ENCODE measurements at places on chromosomes 6 and 20.

- DNase-seq = peak; percentile 45
These were observed 592 bp downstream of the CUTA start for GRCh38 chr6:33417128-33417902.

GRCh38 chr20:2261046-2261485, 34.7 kb upstream of the TGM3 start:
- no peak for DNase-seq

GRCh38 chr6:33845031-33845745, 41.4 kb upstream of the MLN start:
- no peak for DNase-seq

DNA sequence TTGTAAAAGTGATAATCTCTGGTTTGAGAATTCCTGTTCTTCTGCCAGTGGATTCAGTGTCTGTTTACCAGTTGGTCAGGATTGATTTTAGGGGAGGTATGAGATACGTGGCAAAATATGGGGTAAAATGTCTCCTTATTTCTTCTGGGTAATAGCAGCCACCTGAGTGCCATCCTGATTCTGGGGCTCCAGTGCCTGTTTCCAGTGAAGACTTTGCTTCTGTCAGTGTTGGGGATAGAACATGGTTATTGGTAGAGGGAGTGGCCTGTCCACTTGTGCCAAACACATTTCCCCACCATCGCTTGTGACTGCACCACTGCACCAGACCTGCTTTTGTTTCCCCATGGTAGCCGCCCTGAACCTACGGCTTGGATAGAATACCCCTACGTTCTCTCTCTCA, 15.7 kb downstream of the PANK2 start:
- no peak for DNase-seq

DNA sequence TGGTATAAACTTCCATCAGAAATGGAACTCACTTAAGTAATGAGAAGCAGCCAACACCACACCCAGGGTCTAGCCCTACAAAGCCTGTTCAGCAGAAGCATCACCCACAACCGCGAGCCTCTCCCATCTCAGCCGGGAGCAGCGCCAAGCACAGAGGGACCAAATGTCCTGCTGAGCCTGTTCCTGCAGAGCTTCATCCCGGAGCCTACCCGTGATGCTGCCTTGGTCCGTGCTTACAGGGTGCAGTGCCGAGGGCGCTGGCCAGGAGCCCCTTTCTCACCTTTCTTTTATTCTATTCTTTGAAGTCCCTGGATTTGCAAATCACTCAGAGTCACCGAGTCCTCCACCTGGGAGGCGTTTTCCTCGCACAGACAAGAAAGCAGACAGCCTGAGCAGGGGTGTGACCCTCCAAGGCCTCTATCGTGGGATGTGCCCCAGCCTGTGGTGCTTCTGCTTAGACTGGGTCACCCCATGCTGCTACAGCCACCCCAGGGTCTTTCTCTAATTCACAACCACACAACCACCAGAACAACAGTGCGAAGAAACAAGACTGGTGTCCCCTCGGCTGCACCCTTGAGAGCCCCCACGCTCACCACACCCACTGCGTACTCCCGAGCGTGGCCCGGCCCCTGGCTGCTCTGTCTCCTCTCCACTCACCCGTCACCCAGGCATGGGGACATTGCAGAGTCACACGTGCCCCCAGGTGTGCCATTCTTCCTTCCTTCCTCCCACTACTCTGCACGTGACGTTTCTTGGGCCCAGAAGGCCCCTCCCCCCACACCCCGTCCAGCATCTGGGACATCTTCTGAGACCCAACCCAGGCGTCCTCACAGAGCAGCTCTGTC, 92.2 kb upstream of the MPC1 start:
- no peak for DNase-seq

DNA sequence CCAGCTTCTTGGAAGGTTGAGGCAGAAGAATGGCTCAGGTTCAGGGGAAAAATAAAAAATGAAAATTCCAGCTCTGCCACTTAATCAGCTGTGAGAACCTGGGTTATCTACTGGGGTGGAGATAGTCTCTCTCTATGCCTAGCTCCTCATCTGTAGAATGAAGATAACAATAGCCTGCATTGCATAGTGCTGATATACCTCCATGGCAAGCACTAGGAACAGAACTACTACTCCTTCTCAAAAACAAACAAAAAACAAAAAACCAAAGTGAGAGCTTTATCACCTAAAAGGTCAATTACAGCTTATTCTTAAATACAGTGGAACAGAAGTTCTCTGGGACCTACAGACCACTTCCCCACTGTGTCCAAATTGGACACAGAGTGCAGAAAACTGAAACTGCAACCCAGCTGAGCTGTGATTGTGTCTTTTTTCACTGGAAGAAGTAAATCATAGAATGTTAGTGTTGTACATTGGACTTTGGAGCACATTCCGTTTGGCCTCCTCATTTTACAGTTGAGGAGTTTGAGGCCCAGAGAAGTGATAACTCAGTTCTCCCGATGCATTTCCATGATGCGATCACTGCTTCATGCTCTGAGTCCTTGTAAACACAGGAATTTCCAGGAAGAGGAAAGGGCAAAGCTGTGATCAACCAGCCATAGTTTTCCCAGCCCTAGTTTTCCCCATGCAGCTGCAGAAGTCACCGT, 23.3 kb downstream of the MTFR2 start:
- no peak for DNase-seq

DNA sequence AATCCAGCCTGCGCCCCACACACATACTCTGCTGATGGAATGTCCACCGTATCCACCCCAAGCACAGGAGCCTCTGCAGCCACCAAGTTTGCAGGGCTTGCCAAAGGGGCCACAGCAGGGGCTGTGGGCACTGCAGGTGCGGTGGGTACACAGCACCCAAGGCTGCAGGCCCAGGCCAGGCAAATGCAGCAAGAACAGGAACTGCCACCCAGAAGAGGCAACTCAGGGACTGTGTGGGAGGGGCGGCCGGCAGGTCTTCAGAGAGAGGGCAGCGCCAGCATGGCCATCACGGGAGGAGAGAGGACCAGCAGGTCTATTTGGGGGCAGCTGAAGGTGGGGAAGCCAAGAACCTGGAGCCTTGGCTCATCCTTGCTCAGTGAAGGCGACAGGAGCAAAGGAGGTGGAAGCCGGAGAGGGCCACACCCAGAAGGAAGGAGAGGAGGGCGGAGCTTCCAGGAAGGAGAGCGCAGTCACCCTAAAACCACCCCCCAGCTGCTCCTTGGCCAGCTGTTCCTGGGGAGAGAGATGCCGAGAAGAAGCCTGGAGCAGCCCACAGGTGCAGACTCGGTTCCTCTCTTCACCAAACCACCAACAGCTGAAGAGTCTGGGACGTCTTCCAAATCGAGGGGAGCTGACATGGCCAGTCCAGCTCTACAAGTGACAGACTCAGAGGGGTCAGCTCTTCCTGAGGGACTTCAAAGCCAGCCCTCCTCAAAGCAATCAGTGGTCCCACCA, 265.1 kb upstream of the CDYL start:
- DNase-seq = no peak
